Choroid plexus epithelial cell (primary cell): ENCODE measurements at places on chromosomes 6 and 20.

DNA sequence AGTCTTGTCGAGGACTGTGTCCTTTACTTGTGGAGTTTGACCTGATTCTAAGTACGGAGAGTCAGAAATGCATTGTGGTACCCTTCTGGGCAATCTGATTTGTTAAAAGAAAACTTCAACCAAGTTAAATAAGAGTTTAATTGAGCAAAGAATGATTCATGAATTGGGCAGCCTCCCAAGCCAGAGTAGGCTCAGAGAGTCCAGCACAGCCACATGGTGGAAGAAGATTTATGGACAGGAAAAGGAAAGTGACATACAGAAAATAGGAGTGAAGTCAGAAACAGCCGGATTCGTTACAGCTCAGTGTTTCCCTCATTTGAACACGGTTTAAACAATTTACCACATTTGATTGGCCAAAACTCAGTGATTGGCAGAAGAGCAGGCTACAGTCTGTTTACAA is 329.2 kb downstream of the DHX35 start:
- DNase-seq = no peak

DNA sequence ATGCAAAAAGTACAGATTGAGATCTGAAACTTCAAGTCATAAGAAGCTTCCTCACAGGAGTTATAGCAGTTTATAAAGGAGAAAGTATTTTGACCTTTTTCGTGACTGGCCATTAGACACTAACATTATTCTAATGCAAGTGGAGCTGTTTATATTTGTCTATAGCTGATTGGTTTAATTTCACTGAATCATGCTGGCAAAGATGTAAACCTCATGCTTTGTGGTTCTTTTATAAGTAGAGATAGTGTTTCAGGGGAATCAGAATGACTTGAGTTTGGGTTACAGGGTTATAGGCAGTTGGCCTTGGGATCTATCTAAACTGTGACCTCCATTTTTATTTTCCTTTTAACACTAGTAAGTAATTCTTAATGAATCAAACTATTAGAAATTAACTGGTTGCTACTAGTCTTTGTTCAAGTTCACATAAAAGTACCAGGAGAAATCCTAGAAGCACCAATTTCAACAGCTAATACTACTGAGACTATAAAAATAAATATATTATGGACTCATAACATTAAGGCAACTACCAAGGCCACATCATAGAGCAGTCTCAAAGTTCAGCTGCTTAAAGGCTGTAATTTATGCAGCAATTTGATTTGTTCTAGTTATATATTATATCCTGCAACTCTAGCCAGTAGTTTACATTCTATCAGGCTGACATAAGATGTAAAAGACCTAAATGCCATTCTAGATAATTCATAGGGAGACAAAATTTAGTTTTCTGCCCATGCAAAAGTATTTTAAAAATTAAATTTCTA is 94.0 kb downstream of the RNGTT start:
- DNase-seq = peak; percentile 41

GRCh38 chr6:53999088-53999755 is 112.0 kb upstream of the MLIP start:
- peak; percentile 56 for DNase-seq

- DNase-seq = no peak
Observed at GRCh38 chr20:3651204-3651962, 11.8 kb downstream of the GFRA4 start.

GRCh38 chr6:63882208-63882607 is 246.6 kb downstream of the PHF3 start:
- DNase-seq = peak; percentile 23

- DNase-seq = no peak
Observed at GRCh38 chr6:164795056-164795815, 514.2 kb downstream of the C6orf118 start.
